ENCODE measurements at places on chromosomes 1 and 21.

DNA sequence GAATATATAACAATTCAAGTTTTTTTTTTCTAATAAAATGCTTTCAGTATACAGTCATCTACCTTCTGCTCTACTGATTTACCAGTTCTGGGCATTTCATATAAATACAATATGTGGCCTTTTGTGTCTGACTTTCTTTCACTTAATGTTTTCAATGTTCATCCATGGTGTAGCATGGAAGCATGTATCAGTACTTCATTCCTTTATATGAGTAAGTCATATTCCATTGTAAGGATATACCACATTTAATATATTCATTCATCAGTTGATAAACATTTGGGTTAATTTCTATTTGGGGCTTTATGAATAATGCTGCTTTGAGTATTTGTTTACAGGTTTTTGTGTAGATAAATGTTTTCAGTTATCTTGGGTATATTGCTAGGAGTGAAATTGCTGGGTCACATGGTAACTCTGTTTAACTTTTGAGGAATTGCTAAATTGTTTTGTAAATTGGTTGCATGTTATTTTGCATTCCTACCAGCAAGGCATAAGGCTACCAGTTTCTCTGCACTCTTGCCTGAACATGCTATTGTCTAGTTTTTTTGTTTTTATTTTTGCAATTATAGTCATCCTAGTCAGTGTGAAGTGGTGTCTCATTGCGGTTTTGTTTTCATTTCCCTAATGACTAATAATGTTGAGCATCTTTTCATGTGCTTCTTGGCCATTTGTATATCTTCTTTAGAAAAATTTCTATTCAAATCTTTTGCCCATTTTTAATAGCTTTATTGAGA is 206.1 kb downstream of the TM2D1 start:
- DNase-seq: no peak

GRCh38 chr1:183783342-183783741 is 21.6 kb upstream of the RGL1 start:
- no peak for DNase-seq

DNA sequence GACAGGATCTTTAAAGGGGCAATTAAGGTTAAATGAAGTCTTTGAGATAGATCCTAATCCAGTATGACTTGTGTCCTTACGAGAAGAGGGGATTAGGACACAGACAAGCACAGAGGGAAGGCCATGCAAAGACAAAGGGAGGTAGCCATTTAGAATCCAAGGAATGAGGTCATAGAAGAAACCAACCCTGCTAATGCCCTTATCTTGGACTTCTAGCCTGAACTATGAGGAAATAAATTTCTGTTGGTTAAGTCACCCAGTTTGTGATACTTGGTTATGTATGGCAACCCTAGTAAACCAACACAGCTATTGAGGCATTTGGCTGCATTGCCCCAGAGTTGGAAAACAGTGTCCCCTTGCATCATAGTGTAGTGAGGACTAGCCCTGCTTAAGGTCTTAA is 121.3 kb downstream of the MAST2 start:
- no peak for DNase-seq

DNA sequence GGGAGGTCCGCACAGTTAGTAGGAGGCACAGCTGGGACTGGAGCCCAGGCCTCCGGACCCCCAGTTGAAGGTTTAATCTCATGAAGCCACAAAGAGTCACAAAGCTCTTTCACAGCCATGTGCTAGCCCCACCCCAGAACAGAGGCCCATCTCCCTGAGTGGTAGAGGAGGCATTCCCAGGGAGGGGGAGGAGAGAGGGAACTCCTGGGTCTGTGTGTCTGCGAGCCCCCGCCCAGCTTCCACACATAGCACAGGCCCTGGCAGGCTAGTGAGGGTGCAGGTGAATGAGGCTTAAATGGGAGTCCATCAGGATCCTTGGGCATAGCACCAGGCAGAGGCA is 197.8 kb downstream of the MATN1 start:
- no peak for DNase-seq

DNA sequence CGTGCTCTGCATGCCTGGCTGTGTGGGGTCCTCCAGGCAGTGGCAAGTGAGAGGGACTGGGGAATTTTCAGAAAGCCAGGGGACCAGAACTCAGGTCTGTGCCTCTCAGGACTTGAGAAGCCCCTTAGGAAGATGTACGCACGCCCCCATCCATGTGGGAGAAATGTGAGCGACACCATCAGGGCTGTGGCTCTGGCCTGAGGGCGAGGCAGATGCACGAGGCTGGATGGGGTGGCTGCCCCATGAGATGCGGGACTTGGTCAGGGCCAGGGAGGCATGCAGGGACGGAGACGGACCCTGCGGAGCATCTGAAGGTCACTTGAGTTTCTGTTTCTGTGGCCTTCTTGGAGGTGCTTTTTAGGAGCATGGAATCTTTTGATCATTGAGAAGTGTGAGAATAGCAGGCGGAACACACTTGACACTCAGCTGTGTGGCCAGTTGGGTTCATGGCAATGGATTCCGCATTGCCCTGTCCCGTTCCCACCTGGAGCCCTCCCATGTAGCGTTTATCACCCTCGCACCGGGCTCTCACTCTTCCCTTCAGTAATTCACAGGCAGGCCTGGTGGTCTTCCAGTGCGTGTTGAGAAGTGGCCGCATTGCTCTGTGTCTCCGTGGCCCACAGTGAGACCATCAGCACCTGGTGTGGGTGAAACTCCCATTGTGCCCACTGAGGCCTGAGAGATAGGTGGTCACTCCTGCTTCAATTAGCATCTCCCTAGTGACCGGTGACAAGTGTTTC is 30.7 kb upstream of the ACTRT2 start:
- no peak for DNase-seq

- DNase-seq: no peak
These were observed 47.8 kb upstream of the BTG3 start for GRCh38 chr21:17660452-17660851.

- DNase-seq: no peak
These were observed 93.6 kb downstream of the RAVER2 start for GRCh38 chr1:64838486-64838885.

DNA sequence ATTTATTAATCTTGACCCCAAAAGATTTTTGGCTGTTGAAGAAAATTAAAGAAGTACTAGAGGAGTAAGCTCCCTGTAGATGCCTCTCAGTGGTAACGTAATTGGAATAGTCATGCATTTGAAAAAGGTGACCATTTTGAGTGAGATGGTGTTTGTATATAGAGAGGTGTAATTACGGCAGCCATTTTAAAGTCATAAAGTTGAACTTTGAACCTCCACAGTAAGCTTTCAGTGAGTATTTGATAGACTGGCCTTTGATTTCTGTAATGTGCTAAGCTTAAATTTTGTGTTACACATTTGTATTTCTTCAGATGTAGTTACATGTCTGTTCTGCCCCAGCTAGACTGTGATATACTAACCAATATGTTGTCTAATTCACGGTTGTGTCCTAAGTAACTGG is 21.5 kb upstream of the TMCO2 start:
- DNase-seq: no peak

GRCh38 chr1:169217636-169218035 is 111.1 kb downstream of the ATP1B1 start:
- no peak for DNase-seq

- no peak for DNase-seq
These were observed 48.3 kb downstream of the LRRC8C start for GRCh38 chr1:89681045-89681729.

DNA sequence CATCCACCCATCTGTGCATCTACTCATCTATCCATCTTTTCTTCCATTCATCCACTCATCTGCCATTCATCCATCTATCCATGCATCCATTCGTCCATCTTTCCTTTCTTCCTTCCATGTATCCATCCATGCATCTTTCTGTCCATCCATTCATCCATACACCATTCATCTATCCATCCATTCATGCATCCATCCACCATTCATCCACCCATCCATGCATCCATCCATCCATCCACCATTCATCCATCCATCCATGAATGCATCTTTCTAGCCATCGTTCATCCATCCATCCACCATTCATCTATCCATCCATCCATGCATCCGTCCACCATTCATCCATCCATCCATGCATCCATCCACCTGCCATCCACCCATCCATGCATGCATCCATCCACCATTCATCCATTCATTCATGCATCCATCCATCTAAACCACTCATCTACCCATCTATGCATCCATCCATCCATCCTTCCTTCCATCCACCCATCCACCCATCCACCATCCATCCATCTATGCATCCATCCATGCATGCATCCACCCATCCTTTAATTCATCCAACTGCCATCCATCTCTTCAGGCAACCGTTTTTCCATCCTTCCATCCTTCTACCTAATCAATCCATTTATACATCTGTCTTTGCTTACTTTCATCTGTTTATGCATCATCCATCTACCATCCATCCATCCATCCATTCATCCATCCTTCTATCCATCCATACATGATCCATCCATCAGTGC is 87.1 kb downstream of the TRIM11 start:
- DNase-seq: no peak

DNA sequence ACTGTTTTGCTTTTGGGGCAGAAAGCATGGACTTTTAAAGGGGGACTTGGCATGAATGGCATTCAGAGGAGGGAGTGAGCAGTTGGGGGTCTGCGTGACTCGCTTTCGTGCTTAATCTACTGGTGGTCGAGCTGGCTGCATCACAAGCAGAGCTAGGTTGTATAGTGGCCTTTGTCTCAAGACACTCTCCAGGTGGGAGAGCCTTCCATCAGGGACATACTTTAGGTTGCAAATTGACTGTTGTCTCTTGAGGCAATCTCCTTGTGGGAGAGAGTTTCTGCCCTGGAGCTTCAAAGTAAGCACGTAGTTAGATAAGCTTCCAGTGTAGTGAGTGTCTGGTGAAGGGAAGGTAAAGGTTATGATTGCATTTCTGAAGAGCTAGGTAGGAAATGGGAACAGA is 93.9 kb downstream of the C1orf21 start:
- no peak for DNase-seq

DNA sequence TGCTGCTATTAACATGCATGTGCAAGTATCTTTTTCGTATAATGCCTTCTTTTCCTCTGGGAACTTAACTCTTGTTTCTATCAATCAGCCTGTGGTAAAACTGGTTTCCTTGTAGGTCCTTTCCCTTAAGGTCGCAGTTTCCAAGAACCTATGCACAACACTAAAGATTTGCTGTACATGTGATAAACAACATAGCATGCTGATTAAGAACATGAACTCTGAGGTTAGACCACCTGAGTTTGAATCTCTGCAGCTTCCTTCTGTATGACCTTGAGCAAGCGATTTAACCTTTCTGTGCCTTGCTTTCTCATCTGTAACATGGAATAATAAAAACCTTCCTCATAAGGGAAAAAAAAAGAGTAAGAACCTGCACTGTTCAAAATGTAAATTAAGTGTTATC is 186.4 kb downstream of the RYR2 start:
- DNase-seq: no peak

DNA sequence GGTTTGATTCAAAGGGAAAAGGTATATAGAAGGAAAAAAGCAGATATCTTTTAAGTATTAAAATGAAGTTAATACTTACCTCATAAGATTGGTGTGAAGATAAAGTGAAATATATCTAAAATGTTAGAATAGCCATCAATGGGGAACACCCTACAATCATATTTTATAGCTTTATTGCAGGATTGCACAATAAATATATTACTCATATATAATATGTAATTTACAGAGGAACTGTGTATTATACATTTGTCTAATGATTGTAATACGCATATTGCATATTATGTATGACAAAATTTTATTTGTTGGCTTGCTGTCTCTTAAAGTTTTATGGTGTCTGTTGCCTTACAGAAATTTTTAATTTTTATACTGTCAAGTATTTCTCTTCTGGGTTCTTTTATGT is 47.8 kb downstream of the UCHL5 start:
- no peak for DNase-seq

DNA sequence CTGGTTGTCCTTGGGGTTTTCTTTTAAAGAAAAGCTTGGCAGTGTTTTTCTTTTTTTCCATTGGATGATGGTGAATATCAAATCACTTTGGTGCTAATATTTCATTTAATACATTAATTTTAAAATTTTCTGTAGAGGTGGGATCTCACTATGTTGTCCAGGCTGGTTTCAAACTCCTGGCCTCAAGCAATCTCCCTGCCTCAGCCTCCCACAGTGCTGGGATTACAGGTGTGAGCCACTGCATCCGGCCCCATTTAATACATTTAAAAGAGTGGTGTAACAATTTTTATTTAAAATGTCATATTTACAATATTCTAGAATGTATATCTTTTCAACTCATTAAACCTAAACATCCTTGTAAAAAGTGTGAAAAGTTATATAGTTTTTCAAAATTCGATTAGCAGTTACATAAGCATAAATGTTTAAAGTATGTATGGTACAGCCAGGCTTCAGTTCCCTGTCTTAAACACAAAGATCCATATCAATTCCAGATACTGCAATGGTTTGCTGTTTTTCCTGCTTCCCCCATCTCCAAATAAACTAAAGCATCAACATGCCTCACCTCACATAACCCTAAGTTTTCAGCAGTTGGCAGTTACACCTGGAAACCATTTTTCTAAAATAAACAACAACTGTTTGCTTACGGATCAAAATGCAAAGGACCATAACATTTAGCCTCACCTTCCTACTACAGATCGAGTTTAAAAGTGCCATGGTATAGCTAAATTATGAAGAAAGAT is 8.9 kb upstream of the LGALS8 start:
- no peak for DNase-seq

DNA sequence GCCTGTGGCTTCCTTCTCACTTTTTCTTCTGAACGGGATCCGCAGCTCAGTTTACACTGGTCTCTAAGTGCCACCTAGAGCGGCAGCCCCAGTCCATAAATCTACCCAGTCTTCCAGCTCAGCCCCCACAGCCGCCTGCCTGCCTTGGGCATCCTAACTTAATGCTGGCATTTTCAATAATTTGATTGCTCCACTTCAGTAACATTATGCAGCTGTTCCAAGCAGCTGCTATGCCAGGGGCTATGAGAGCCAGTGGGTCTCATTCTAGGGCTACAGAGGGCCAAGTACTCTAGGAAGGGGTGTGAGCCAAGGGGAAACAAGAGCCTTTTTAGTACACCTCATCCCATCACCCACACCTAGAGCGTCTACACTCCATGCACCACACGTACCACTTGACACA is 48.4 kb upstream of the COA6 start:
- DNase-seq: no peak

GRCh38 chr21:42056996-42057689 is 14.0 kb upstream of the UMODL1 start:
- DNase-seq: no peak

GRCh38 chr1:64072089-64072793 is 131.2 kb upstream of the UBE2U start:
- no peak for DNase-seq

DNA sequence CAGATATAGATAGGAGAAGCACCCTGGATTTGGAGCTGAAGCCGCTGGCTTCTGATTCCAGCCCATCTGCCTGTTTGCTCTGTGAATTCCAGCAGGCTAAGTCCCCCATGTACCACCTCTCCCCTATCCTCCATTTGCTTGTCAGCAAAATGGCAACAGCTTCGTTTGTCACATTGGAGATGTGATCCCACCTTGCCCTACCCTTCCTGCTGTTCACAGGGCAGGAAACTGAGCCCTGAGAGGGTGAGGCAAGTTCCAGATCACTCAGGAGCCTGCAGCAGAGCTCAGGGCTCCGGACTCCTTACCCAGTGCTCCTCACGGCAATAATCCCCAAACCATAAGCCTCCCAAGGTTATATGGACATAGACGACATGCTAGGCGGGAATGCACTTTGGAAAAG is 14.9 kb downstream of the SLC2A1 start:
- DNase-seq: no peak
